ENCODE measurements at places on chromosomes 5 and 9.

- DNase-seq: no peak
These were observed 72.4 kb downstream of the PARP8 start for GRCh38 chr5:50738864-50739263.

DNA sequence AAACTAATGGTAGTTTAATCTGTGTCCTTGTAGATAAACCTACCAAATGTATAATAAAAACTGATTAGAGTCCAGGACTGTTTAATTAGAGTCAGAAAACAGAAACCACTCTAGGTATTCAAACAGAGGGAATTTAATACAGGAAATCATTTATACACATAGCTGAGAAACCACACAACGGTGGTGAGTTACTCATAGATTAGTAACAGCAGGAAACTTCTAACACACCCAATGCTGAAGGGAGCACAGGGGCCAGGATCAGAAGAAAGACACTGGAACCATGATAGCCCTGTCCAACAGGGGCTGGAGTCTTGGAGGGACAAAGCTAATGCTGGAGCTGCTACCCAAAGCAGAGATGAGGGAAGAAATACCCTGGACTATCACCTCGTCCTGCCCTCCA lies 321.0 kb downstream of the ACTL7B start:
- DNase-seq: no peak

GRCh38 chr5:130708754-130709153 lies 456.3 kb downstream of the HINT1 start:
- DNase-seq: no peak

GRCh38 chr9:72383978-72384709 lies 19.1 kb upstream of the ZFAND5 start:
- DNase-seq: no peak

DNA sequence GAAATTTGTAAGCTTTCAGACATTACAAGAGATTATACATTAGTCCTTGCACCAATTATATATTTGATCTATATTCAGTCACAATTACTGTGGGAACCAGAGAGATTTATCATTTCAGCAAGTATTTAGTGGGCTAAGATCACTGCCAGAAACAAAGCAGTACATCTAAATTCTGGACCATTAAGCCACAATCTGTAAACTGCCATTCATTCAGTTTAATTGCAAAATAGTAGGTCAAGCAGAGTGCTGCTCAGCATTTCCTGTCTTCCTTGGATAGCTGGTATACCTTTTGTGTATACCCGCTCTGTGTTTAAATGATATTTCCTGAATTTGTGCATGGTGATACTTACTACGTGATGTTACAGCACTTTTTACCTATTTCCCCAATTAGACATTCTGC lies 42.6 kb downstream of the CDH10 start:
- no peak for DNase-seq

DNA sequence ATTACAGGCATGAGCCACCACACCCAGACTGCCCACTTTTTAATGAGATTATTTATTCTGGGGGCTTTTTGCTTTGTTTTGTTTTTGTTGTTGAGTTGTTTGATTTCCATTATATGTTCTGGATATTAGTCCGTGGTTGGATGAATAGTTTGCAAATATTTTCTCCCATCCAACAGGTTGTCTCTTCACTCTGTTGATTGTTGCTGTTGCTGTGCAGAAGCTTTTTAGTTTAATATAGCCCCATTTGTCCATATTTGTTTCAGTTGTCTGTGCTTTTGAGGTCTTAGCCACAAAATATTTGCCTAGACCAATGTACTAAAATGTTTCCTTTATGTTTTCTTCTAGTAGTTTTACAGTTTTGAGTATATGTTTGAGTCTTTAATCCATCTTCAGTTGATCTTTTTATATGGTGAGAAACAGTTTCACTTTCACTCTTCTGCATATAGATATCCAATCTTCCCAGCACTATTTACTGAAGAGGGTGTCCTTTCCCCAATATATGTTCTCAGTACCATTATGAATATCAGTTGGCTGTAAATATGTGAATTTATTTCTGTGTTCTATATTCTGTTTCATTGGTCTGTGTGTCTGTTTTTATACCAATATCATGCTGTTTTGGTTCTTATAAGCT lies 30.2 kb upstream of the TBCA start:
- no peak for DNase-seq

DNA sequence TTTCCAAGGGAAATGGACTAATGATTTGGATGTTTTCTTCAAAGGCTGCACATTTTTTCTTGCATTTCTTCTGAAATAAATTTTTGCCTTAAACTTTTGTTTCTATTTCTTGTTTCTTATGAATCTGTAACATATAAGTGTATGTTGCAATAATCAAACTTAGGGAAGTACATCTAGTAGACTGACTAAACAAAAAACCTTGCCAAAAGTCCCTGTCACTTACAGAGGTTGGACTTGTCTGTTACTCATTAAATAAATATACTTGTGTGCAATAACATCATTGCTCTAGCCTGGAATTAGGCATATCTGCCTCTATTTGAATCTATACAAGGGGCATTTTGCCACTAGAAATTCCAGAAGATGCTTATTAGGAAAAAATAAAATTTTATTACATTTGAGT lies 56.6 kb downstream of the C6 start:
- DNase-seq: no peak

GRCh38 chr5:143284521-143284920 lies 119.0 kb downstream of the NR3C1 start:
- no peak for DNase-seq

GRCh38 chr5:112125903-112126302 lies 293.2 kb downstream of the EPB41L4A start:
- no peak for DNase-seq

DNA sequence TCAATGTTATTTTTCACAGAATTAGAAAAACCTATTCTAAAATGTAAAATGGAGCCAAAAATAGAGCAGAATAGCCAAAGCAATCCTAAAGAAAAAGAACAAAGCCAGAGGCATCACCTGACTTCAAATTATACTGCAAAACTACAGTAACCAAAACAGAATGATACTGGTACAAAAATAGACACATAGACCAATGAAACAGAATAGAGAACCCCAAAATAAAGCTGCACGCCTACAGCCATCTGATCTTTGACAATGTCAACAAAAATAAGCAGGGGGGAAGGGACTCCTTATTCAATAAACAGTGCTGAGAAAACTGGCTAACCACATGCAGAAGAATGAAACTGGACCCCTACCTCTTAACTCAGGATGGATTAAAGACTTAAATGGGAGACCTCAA lies 65.8 kb upstream of the PDE4D start:
- no peak for DNase-seq

DNA sequence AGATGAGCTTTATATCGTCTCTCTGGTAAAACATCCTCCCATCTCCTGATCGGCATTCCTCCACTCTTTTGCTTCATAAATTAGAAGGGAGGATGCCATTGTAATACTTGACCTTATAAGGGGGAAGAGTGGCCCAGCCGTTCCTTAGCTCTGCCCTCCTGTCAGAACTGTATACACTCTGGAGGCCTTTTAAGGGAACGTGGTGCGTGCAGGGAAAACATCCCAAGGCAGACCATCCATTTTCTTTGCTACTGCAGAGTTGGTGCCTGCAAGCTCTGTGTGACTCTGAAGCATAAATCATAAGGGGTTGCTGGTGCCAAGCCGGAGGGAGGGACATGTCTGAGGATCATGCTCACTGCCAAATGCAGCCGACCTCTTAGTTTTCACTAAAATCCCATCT lies 90.4 kb downstream of the PGM5 start:
- DNase-seq: no peak

- no peak for DNase-seq
These were observed 22.2 kb upstream of the TRAF1 start for GRCh38 chr9:120948824-120949223.

DNA sequence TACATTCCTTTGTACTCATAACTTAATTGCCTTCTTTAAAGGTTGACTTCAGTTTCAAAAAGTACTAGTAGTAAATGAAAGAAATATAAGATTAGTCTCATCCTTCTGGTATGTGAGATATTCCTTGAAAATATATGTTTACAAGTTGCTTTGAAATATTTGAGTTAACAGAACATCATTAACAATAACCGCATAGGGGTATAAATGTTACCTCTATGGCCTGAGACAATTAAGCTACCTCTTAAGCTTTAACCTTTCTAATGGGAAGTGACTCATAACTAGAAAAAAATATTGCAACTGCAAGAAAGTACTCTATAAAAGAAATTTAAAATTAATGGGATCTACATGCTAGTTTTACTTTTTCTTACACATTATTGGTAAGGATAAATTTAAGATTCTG lies 399.0 kb downstream of the CDH10 start:
- no peak for DNase-seq

DNA sequence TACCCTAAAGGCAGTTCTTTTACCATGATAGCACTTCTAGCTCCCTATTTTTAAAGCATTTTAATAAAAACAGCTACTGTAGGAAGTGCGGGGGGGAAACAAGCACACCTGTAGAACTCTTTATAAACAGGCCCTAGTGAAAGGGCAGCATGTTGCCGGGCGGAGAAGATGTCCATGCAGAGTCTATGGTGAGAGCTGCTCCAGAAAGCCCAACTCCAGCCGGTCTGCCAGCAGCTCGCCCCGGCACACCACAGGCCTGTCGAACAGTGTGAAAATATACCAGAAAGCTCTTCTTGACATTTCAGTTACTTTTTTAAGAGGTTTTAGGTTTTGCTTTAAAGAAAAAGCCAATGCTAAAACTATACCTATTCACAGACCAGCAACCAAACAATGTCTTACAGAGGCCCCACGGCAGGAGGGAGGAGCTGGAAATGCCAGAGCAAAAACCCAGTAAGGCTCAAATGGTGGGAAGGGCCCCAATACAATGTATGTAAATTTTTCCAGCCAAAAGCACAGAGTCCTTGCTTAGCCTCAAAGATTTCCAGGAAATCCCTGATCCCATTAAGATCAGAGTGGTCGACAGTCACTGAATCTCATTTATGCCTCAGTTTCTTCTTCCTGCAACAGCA lies 121.2 kb downstream of the SAXO1 start:
- no peak for DNase-seq

GRCh38 chr5:108356286-108356685 lies 25.6 kb downstream of the FBXL17 start:
- DNase-seq: no peak

GRCh38 chr5:161096581-161096980 lies 244.6 kb upstream of the ATP10B start:
- DNase-seq: no peak

Measured in T1000 (cell line).